ENCODE measurements at places on chromosomes 6 and 20.

GRCh38 chr6:109358204-109358603, 24.1 kb downstream of the CD164 start:
- DNase-seq, result no peak

DNA sequence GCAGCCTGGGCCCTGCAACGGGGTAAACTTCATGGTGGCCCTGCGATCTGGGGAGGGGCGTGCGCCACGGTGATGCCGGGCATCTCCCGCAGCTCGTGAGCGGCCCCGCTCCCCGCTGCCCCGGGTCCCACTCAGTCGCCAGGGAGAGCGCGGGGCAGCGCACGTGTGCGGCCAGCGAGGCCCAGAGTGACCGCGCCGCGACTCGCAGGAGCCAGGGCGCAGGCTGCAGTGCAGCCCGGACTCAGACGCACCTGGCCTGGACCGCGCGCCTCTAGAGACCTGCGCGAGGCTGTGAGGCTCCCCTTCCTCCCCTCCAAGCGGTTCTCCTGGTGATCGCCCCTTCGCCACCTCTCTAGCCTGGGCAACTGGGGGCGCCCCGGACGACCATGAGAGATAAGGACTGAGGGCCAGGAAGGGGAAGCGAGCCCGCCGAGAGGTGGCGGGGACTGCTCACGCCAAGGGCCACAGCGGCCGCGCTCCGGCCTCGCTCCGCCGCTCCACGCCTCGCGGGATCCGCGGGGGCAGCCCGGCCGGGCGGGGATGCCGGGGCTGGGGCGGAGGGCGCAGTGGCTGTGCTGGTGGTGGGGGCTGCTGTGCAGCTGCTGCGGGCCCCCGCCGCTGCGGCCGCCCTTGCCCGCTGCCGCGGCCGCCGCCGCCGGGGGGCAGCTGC, 652 bp downstream of the BMP6 start:
- DNase-seq, result peak; percentile 7

GRCh38 chr6:25365154-25365553, 86.0 kb downstream of the CARMIL1 start:
- DNase-seq, result no peak

DNA sequence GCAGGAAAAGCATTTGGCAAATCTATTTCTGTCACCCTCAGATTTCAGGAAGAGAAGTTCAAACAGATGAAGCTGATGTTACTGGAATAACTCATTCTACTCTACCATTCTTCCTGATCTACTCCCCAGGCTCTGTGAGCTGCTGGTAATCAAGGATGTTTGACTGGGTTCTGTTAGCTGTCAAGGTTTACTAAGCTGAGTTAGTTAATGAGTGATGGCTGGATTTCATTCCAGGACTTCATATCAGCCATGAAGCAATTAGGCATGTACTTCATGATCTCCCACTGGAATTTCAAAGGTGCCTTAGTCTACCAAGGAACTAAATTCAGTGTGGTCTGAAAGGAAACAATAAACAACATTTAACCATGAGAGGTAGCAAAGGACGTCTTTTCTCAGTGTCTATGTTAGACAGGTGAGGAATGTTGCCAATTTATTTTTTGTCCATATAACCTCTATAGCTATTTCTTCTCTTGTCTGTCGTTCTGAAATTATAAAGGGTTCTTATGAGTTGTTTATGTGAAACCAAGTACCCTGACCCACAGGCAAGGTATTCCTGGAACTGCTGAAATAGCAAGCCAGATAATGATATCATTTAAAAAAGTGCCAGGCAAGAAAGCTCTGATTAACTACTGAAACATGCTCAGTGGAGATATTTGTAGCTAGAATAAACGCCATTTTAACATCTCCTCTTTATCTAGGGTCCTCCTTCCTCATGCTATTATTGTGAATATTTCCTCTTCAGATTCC, 112.9 kb downstream of the BACH2 start:
- DNase-seq, result no peak

DNA sequence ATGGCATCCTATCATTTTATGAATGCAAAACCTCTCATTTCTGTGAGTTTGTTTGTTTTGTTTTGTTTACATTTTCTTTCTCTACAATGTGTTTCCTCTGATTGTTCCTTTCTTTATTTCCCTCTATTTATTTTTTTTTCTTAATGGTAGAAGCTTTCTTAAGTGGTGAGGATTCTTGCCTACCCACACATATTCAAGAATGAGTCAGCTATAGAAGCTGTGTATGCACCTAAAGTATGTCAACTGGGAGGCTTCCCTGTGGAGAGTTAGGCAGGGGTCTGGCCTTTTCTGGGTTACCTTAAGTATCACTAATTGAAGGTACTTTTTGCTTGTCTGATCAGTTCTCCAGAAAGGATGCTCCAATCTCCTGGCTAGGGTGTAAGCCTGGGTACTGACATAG, 354.0 kb downstream of the ESR1 start:
- DNase-seq, result peak; percentile 30

- no peak for DNase-seq
Observed at GRCh38 chr6:108164815-108165706, 761 bp upstream of the NR2E1 start.

DNA sequence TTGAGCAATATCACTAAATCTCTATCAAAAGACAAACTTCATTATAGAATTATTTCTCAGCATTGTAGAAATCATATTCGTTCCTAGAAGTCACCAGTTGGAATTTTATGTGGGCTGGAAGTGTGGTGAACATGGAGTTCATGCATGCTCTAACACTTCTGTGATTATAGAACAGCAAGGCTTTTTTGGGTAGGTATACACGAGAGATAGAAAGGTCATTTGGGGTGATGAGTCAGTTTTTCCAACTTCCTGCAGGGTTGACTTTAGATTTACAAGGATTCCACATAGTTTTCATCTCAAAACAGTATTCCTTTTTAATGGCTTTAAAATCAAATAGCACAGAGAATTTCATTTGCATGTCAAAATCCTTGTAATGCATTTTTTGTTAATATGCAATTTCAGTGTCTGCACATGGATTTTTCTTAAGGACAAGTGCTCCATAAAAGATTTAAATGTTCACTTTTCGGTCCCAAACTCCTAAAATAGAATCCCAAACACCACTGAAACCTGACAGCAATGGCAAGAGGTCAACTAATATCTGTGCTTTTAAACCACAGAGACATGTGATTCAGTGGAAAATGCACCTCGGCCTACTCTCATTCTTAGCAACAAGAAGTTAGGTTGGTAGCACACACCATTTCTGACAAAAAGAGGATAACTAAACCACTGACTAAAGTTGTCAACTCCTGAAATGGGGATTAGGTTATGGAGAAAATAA, 211.0 kb downstream of the MOXD1 start:
- DNase-seq, result peak; percentile 69

All from fibroblast of the aortic adventitia (primary cell).